Islet precursor cell (in vitro differentiated cells): ENCODE measurements at places on chromosomes 16 and 17.

DNA sequence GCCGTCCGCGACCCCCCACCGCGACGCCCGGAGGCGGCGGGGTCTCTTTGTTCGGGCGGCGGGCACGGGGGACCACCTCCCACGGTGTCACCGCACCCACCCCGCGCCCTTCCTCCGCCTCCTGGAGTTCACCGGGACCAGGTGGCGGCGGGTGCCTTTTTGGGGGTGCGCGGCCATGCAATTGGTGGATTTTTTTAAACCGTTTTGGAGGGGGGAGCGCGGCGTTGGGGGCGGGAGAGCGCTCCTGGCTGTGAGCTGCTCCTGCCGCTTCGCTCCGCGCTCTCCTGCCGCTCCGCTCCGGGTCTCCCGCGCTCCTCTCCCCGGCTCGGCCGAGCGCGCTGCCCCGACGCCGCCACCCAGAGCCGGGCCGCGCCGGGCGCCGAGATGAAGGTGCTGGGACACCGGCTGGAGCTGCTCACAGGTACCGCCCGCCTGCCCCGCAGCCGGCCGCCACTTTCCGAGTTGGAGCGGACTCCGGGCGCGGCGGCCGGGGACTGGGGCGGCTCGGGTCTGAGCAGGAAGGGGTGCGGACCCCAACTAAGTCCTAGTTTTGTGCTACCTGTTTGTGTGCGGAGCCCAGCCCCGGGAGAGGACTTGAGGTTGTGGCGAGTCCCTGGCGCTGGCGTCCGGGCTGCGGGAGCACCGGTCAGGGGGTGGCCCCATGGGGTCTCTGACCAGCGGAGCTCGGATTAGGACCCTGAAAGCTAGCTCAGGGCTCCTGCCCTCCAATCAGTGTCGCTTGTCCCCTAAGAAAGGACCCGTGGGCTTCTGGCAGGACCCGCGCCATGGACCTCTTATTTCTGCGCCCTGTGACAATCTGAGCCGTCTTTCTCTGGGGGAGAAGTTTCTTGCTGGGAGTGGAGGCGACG lies 35.7 kb upstream of the NDRG4 start:
- no peak for DNase-seq

DNA sequence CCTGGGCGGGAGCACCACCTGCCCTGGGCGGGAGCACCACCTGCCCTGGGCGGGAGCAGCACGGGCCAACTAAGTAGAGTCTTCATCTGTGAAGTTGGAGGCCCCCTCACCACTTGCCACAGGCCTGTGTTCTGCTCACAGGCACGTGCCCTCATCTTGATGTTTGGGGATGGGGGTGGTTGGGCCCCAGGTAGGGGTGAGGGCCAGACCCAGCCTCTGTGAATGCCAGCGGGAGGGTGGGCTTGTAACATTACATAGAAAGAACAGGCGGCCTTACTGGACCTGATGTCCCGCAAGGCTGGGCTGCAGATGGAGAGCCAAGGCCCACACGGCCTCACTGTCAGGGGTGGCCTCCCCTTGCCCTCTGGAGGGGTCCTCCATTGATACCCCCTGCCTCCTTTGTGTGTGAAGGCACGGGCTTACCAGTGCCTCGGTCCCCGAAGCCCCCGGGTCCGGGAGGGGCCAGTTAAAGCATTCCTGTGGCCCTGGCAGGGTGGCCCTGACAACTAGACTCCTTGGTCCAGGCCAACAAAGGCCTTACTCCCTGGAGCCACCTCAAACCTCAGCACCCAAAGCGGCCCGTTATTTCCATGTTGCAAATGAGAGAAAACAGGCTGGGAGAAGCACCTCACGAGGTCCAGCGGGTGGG lies 1.1 kb upstream of the SLC16A3 start:
- no peak for DNase-seq

- DNase-seq = peak; percentile 66
Measured at GRCh38 chr17:79033741-79034501, 10.0 kb downstream of the C1QTNF1 start.

DNA sequence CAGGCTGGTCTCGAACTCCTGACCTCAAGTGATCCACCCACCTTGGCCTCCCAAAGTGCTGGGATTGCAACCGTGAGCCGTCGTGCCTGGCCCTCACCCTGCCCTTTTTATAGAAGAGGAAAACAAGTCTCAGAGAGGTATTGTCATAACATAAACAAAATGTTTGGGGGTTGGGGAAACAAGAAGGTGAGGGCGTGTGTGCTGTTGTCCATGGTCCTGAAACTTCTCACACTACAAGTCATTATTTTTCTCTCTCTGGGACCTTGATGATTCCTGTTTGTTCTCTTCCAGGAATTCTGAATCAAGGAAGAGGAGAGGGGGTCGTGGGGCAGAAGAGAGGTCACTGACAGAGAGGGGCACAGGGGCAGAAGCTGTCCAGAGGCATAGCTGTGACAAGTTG lies 160.2 kb upstream of the LHX1 start:
- no peak for DNase-seq

- no peak for DNase-seq
Measured at GRCh38 chr17:81050645-81051625, 16.0 kb downstream of the BAIAP2 start.

GRCh38 chr17:78232859-78233173 lies 1.4 kb downstream of the TMEM235 start:
- no peak for DNase-seq

DNA sequence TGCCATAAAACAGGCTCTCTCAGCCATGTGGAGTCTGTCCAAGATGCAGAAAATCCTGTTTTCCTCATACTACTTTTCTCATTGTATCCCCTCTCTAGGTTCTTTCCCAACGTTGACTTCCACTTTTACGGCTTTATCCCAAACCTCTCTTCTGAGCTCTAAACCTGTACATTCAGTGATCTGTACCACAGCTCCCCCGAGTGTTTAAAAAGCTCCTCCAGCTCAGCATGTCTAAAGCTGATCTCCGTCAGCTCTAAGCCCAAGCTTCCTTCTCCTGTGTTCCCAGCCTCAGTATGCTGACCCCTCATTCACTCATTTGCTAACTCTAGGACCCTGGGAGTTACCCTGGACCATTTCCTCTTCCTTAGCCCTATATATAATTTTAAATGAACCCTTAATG lies 144.6 kb downstream of the DNAH9 start:
- DNase-seq = no peak

GRCh38 chr17:17567631-17568030 lies 23.9 kb downstream of the PEMT start:
- DNase-seq = no peak

GRCh38 chr16:89452925-89453324 lies 37.4 kb downstream of the ANKRD11 start:
- DNase-seq = no peak

GRCh38 chr17:80125656-80126448 lies 21.1 kb downstream of the EIF4A3 start:
- no peak for DNase-seq

DNA sequence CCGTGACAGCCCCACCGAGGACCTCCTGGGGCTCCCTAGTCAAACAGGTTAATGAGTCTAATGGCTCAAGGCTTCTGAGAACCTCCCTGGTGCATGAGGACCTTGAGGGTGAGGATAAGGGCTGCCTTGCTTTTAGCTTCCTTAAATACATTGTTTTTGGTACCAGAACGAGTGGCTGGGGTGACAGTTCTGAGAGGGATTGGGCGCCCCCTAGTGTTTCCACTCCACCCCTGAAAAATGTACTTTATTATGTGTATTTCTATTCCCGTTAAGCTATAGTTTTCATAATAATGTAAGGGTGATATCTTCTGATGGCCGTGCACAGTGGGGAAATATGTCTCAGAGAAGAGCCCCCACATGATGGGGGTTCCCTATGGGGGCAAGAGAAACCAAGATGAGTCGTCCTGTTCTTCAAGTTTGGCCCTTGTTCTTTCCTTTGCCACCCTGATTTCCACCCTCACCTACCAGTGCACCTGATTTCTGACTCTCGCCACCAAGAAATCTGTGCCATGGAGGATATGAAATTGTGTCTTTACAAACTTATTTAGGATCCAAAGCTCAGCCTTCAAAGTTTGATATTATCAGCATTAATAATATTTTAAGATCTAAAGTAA lies 14.5 kb upstream of the VWA3A start:
- DNase-seq = peak; percentile 62

GRCh38 chr16:8572063-8572918 lies 18.0 kb downstream of the TMEM114 start:
- DNase-seq = no peak

- DNase-seq = no peak
Measured at GRCh38 chr16:66904846-66905632, 13.6 kb downstream of the CDH16 start.

GRCh38 chr17:5236938-5237540 lies 2.4 kb upstream of the SCIMP start:
- DNase-seq = no peak

GRCh38 chr17:57781386-57782061 lies 36.4 kb upstream of the CCDC182 start:
- peak; percentile 57 for DNase-seq

GRCh38 chr16:30569281-30569680 lies 2.2 kb downstream of the ZNF688 start:
- DNase-seq = no peak

DNA sequence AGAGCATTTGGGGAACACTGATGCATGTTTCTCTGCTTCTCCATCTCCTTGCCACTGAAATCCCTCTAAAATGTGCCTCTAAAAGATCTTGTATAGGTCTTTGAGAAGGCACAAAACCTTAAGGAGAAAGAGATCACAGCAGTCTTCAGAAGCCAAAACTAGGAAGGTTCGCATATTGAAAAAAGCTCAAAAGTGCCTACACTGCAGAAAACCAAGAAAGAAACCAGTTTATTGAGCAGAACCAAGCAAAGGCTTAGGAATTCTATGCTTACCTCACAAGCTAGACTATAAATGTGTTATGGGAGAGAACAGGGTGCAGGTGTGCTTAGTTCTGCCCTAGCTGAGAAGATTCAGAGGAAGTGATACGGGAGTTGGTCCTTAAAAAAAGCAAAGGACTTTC lies 16.6 kb downstream of the DGKE start:
- DNase-seq = no peak

GRCh38 chr17:68981288-68981687 lies 26.1 kb upstream of the ABCA8 start:
- no peak for DNase-seq

- DNase-seq = no peak
Measured at GRCh38 chr16:11377154-11377553, 31.9 kb downstream of the RMI2 start.

DNA sequence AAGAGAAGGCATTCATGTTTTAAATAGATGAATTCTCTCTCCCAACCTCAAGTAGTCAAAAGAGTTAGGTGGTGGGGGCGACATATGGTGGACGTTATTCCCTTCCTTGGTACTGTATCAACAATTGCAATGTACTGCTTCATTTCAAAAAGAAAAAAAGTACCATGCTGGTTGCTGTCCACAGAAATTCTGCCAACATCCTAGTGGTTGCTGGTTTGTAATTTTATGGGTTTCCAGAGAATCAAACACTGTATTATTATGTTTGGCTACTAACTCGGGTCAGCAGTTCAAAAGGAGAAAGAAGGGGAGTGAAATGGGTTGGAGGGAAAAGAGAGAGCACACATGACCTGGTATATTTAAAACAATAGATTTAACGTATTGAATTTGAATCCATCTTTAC lies 61.1 kb upstream of the KCNJ16 start:
- no peak for DNase-seq

- DNase-seq = no peak
Measured at GRCh38 chr17:77828749-77829539, 129.6 kb upstream of the TNRC6C start.

DNA sequence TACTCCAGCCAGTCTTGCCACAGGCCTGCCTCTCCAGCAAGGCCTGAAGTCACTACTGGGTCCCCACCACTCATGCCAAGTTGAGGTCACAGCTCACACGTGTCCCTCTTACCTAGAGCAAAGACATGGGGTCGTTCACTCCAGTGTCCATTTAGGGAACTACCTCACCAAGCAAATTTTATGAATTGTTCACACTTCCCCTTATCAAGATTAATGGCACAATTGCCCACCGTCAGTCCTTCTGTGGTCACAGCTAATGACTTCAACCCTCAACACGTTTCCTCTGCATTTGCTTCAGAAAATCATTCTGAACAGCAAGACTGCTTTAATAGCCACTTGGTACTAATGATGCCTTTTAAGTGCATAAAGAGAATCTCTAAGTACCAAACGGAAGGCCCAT lies 14.6 kb downstream of the IRX6 start:
- no peak for DNase-seq

GRCh38 chr17:13140750-13141149 lies 122.9 kb upstream of the ELAC2 start:
- DNase-seq = no peak

DNA sequence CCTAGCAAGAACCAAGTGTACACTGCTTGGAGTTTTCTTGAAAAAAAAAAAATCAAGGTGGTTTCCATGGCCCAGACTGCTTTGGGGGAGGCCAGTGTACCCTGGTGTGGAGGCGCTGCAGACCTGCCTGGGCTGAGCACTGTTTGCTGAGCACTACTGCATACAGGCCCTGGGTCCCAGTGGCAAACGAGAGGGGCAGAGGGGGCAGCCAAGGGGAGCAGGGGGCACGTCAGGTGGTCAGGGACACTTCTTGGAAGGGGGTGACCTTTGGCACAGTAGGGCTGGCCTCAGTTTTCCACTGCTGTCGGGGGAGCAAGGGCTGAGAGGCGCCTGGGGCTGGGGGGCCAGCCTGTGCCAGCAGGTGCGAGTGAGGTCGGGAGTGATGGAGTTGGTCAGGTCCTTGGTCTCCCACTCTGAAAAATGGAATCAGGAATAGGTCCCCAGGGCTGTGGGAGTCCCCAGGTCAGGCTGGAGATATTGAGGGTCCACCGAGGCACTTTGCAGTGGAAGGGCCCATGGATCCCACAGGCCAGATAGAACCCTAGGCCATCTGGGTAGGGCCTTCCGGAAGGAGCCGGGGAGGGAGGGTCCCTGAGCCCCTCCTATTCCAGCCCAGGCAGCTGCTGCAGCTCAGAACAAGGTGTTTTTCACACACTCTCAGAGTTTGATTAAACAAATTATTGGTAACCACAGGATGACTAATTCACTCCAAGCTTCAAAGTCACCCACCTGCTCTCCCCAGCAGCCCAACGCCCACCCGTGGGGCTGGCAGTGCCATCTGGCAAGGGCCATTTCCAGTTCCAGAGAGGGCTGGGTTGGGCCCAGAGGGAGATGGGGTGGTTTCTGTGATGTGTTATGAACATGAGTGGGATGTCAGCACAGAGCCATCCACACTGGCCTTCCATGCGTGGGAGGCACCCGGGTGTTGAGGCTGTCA lies 3.5 kb downstream of the ZFPM1 start:
- no peak for DNase-seq

- no peak for DNase-seq
Measured at GRCh38 chr16:58367252-58367651, 25.0 kb upstream of the GINS3 start.
